ENCODE measurements at places on chromosomes 12 and 14. TPM values are rescaled to one million over a fixed set of nuclear protein-coding genes. Genes with fewer than 3 reads are reported as not detected.

DNA sequence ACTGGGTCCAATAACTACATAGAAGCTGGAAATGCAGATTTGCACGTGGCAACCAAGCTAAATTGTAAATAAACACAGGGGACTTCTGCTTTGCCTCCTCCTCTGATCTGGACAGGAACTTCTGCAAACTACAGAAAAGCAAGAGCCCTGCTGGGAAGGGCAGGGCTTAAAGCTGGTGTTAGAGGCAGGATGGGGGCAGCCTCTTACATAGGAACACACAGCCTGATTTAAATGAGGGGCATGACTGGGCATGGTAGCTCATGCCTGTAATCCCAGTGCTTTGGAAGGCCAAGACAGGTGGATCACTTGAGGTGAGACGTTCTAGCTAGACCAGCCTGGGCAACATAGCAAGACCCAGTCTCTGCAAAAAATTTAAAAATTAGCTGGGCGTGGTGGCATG, 46.7 kb downstream of the ERH start:
- no peak for DNase-seq
- H3K27me3 ChIP-seq: no peaks in the 10 kb centered on the region
- H3K27ac ChIP-seq: no peak overlapping the region
- peaks cover 11% of the 10 kb centered on the region for H3K4me1 ChIP-seq
- no peaks in the 10 kb centered on the region for H3K36me3 ChIP-seq

- H3K4me1 ChIP-seq: no peaks in the 10 kb centered on the region
- no peak for DNase-seq
- no peaks in the 10 kb centered on the region for H3K27me3 ChIP-seq
- no peak overlapping the region for H3K27ac ChIP-seq
Observed at GRCh38 chr12:103745962-103746361, 95.1 kb downstream of the NT5DC3 start.

DNA sequence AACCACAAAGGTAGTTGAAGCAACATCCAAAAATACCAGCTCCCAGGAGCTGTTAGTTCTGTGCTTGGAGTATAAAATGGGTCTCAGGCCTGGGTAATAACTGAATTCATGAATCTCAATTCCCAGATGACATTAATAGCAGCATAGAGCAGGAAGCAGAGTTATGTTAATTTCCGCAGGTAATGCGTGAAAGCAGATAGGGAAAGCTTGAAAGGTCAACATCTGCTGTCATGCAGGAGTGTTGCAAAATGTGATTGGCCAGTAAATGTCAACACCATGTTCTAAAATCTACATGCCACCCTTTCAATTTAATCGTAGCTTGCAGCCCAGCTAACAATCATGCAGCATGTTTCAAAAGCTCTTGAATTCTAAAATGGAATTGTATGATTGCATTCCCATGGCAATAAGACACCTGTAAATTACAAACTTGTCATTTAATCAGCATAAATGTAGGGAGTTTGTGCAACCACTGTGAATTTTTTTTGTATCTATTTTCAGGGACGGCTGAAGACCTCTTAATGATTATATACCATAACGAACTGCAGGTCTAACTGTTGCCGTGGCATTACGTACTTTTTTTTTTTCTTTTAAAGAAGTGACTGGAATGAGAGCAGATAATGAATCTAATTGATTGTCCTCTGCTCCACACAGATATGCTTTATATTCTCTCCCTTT, 635.8 kb upstream of the FOXG1 start:
- no peak overlapping the region for H3K4me3 ChIP-seq
- no peak overlapping the region for H3K27ac ChIP-seq
- no peaks in the 10 kb centered on the region for H3K27me3 ChIP-seq
- H3K36me3 ChIP-seq: no peaks in the 10 kb centered on the region
- no peak for DNase-seq

Gene NKX2-1
- total RNA-seq: not detected

DNA sequence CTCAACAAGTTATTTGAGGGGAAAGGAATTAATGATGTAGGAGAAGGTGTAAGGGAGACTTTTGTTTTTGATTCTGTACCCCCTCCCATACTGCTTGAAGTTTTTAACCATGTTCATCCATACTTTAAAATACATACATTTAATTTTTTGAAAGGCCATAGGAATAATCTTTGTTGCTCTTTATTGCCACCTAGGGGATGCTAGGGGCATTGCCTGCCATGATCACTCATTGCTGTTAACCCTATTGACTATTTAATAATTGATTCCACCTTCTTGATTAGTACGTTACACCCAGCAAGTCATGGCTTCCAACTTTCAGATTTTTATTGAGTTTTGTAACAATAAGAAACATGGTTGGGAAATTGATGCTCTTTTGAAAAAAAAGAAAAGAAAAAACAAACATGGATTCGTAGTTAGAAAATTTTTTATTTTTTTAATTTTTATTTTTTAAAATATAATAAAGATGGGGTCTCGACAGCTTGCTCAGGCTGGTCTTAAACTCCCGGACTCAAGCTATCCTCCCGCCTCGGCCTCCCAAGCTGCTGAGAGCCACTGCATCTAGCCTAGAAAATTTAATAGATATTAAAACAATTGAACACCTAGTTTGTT, 8.5 kb upstream of the PRKAB1 start:
- DNase-seq: no peak
- no peak overlapping the region for H3K27ac ChIP-seq
- no peak overlapping the region for H3K4me3 ChIP-seq
- H3K27me3 ChIP-seq: no peaks in the 10 kb centered on the region
- no peaks in the 10 kb centered on the region for H3K4me1 ChIP-seq

- no peak overlapping the region for H3K27ac ChIP-seq
- no peak for DNase-seq
- H3K4me3 ChIP-seq: no peak overlapping the region
- H3K27me3 ChIP-seq: no peaks in the 10 kb centered on the region
- H3K36me3 ChIP-seq: no peaks in the 10 kb centered on the region
Observed at GRCh38 chr14:92475451-92476187, 38.0 kb upstream of the RIN3 start.

Gene MYF6
- total RNA-seq: not detected

Gene HOXC12
- not detected for total RNA-seq

- no peak for DNase-seq
- H3K27ac ChIP-seq: no peak overlapping the region
- H3K4me3 ChIP-seq: no peak overlapping the region
- no peaks in the 10 kb centered on the region for H3K4me1 ChIP-seq
- no peaks in the 10 kb centered on the region for H3K27me3 ChIP-seq
Observed at GRCh38 chr12:106275458-106275857, 27.1 kb upstream of the TCP11L2 start.

- no peak for DNase-seq
- no peak overlapping the region for H3K27ac ChIP-seq
- no peaks in the 10 kb centered on the region for H3K36me3 ChIP-seq
- H3K4me1 ChIP-seq: peaks cover 26% of the 10 kb centered on the region
Observed at GRCh38 chr14:55111122-55111708, 17.8 kb upstream of the LGALS3 start.

GRCh38 chr14:69005432-69006148, 26.5 kb upstream of the ACTN1 start:
- H3K4me3 ChIP-seq: peak overlapping the region; percentile 2
- peak overlapping the region; percentile 68 for H3K27ac ChIP-seq
- H3K27me3 ChIP-seq: no peaks in the 10 kb centered on the region

GRCh38 chr12:105100207-105100985, 7.1 kb upstream of the WASHC4 start:
- no peak overlapping the region for H3K4me3 ChIP-seq
- no peak for DNase-seq
- no peak overlapping the region for H3K27ac ChIP-seq
- H3K36me3 ChIP-seq: no peaks in the 10 kb centered on the region

Gene CTSG
- total RNA-seq: 8.8 TPM

Gene RGS6
- total RNA-seq: 1.4 TPM

DNA sequence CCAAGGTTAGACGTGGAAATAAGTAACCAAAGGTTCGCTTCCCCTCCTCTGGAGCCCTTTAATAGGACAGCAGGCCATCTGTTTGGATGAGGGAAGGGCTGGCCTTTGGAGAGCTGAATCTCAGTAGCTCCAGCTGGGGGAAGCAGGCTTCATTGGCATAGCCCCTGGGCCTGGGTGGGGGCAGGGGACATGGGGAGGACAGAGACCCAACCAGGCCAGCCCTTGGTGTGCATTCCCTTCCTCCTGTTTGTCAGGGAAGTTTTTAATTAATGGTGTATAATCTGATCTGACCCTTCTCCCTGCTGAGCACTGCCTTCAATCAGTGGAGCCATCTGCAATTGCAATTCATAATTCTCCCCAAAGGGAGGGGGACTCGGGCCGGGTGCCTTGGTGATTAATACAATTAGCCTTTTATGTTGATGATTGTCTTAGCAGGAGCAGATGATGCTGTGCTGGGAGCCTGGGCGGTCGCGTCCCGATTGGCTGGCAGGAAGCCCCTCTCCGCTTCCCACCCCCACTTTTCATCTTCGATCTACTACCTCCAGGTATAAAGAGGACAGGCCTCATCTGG, 6.4 kb downstream of the AQP6 start:
- no peak for DNase-seq
- no peak overlapping the region for H3K27ac ChIP-seq
- no peak overlapping the region for H3K4me3 ChIP-seq
- no peaks in the 10 kb centered on the region for H3K36me3 ChIP-seq
- H3K27me3 ChIP-seq: no peaks in the 10 kb centered on the region

DNA sequence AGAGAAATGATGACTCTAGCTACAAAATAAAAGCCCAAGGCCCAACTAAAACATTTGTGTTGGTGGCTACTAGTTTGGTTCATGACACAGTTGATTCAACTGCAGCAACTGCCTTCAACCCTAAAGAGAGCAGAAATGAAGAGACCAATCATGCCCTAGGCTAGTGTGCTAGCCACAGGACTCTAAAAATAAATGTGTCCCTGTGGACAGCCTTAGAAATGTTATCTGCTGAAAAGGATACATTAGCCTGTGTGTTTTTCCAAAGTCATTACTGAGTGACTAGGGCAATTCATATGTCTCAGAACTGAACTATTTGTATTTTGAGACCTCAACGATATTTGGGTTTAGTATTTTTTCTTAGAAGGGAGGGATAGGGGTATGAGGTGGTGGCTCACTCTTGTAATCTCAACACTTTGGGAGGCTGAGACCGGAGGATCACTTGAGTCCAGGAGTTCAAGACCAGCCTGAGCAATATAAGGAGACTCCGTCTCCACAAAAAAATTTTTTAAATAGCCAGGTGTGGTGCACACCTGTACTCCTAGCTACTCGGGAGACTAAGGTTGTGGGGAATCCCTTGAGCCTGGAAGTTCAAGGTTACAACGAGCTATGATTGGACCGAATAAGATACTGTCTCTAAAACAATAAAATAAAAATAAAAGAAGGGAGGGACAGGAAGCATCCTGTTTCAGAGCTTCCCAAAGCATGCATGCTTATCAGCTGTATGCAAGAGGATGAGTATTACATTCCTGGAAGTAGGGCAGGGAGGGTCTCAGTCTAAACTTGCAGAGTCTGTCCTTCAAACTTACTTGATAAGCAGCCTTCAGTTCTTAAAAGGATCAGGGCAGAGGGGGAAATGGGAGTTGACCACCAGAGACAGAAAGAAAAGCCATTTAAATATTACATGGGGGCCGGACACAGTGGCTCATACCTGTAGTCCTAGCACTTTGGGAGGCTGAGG, 29.6 kb upstream of the NAP1L1 start:
- no peaks in the 10 kb centered on the region for H3K27me3 ChIP-seq
- H3K27ac ChIP-seq: no peak overlapping the region

Gene SUPT16H
- total RNA-seq: 48.1 TPM

GRCh38 chr14:32077081-32078022, at the start of gene ARHGAP5:
TSS of gene ARHGAP5 (plus strand) at chr14:32077304. CDS start at chr14:32090670, 13,366 bp downstream.
- peak within 1 kb of the TSS; percentile 92 for H3K27ac ChIP-seq
- H3K36me3 ChIP-seq: no peaks in the 10 kb centered on the region
- peaks cover 10% of the 10 kb centered on the region for H3K4me1 ChIP-seq
- no peaks in the 10 kb centered on the region for H3K27me3 ChIP-seq
- H3K4me3 ChIP-seq: peak within 1 kb of the TSS; percentile 81

- no peak for DNase-seq
Observed at GRCh38 chr14:104341532-104342434, 203.4 kb downstream of the KIF26A start.

DNA sequence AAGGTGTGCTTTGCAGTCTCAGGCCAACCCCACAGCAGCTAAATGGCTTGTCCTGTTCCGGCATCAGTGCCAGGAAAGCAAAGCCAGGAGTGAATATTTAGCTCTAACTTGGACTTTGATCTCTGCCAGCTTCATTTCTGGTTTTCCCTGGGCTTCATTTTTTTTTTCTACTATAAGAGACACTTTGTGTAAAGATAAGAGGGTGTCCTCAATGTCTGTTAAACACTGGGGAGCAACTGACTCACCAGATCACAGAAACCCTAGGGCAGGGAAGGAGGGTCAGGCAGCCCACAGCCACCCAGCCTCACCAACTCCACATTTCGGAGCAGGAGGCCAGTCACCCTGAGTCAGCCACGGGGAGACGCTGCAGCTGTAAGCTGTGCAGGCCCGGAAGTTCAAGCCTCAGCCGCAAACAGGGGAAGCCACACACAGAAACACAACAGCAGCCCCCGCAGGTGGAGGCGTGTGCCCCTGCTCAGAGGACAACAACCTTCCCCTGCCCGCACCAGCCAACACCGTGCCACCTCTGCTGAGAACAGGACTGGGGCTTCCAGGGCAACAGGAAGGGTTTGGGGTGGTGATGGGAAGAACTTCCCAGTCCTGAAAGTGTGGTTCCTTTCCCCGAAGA, 6.3 kb downstream of the TNFRSF1A start:
- no peaks in the 10 kb centered on the region for H3K27me3 ChIP-seq
- peak overlapping the region; percentile 89 for H3K4me3 ChIP-seq
- H3K36me3 ChIP-seq: peaks cover 35% of the 10 kb centered on the region

DNA sequence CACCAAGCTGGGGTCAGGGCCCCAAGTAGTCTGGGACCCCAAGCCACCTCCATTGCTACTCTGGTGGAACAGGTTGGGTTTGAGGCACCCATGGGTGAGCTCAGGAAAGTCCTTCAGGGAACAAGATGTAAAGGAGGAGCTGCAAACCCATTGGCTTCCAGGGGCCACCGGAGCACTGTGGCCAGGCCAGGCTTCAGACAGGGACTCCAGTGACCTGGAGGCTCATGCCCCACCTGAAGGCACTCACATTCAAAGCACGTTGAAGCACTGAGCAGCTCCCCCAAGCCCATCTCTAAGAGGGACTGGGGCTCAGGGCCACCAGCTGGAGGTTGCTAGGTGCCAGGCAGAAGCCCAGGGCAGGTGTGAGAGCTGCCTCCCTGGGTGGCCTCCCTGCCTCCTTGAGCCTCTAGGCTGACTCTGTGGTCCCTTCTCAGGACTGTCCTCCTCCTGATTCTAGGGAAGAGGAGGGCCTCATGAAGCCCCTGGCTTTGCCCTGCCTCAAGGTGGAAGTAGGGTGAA, 49.1 kb downstream of the FAM222A start:
- no peak overlapping the region for H3K27ac ChIP-seq
- no peaks in the 10 kb centered on the region for H3K4me1 ChIP-seq
- no peaks in the 10 kb centered on the region for H3K36me3 ChIP-seq
- no peak overlapping the region for H3K4me3 ChIP-seq
- no peak for DNase-seq
- no peaks in the 10 kb centered on the region for H3K27me3 ChIP-seq

- H3K36me3 ChIP-seq: no peaks in the 10 kb centered on the region
- no peak for DNase-seq
- no peaks in the 10 kb centered on the region for H3K27me3 ChIP-seq
Observed at GRCh38 chr12:70831543-70831942, 89.0 kb downstream of the PTPRR start.

Data from thoracic aorta (tissue), 2 donors.